ENCODE measurements at places on chromosomes 3 and 15.

DNA sequence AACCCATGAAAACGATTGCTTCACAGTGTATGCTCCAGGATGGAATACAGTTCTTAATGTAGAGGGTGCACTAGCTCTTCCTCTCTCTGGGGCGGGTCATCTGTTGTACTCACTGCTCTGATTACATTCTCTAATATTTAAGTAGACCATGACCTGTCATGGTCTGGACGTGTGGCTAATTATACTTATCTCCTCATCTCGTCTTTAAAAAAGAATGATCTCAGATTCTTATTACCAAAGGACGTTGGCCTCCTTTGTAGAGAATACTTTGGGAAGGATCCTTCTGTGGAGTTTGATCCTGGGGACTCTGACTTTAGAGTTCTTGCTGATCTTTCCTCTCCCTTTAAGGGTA, 48.4 kb upstream of the TRAK1 start:
- DNase-seq, result no peak

DNA sequence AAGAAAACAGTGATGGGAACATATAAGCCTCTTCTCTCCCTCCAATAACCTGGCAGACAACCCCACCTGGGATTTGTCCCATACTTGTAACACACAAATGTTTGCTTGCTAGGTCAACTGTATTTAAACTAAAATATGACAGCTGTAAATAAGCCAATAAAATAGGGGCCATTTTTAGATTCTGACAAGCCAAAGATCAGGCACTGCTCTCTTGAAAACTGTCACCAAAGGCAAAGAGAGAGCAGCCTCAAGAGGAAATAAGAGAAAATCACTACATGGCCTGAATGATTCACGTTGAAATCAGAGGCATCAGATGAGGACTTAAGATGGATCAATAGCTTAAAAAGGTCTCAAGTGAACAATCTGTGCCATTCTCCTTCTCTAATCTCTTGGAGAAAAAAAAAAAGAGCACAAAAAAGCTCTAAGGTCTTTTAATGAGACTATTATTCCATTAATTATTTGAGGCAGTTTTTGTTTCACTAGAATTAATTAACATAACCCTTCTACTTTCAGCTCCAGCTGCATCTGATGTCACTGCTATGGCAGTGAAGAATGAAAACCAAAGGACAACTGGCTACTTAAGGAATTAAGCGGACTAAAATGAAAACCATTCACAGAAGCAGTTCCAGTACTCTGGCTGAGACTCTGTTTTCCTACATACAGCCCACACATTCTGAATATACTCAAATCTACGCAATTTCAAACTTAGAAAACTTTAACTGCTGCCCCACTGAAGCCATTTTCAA, 19.0 kb downstream of the MYO5A start:
- no peak for DNase-seq

DNA sequence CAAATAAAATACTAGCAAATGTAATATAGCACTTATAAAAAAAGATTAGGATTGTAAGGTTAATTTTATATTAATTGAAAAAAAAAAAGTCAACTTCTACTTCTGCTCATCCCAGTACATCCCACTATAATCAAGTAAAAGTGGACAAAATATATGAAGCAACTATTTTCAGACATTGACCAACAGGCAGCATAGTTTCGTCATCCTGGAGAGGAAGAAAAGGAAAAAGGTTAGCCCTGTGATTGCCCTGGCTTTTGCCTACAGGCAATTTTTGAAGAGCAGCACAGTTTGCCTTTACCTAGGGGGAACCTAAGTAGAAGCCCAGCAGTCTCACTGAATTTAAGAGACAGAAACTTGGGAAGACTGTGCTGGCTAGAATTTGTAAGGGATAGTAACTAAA, 52.2 kb upstream of the ACTC1 start:
- DNase-seq, result no peak

- no peak for DNase-seq
Observed at GRCh38 chr3:137163241-137163871, 205.6 kb downstream of the IL20RB start.

All from activated naive CD4-positive, alpha-beta T cell treated with Interleukin-2 at 50 U/mL for 16 hours (primary cell).